Activated naive CD4-positive, alpha-beta T cell treated with anti-CD3 and anti-CD28 coated beads, Interleukin-2, amount 50 U/mL, for 16 hours (primary cell): ENCODE measurements at places on chromosomes 1 and 21.
A peak's percentile ranks its signal among the peaks of the same experiment; 100 is the strongest.

DNA sequence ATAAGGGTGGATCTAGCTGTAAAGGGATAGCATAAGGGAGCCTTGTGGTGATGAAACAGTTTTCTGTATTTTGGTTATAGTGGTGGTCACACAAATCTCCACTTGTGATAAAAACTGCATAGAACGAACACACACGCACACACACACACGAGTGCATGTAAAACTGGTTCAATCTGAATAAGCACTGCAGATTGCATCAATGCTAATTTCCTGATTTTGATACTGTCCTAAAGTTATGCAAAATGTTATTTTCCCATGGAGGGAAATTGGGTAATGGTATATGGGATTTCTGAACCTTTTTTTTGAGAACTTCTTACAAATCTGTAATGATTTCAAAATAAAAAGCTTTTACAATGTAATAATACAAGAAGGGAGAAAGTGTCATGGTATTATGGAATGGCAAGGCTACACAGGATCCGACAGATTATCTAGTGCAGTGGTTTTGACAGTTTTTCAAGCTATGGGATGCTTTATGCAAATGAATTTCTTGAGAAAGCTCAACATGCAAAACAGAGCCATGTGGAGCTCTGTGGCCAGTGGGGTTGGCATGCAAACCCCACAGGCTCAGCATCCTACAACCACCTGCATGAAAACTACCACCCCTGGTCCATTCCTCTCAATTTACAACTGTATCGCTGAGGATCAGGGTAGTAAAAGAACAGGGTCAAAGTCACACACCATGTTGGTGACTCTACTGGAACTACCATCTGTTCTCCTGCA is 18.8 kb downstream of the SLC41A1 start:
- no peak for DNase-seq

DNA sequence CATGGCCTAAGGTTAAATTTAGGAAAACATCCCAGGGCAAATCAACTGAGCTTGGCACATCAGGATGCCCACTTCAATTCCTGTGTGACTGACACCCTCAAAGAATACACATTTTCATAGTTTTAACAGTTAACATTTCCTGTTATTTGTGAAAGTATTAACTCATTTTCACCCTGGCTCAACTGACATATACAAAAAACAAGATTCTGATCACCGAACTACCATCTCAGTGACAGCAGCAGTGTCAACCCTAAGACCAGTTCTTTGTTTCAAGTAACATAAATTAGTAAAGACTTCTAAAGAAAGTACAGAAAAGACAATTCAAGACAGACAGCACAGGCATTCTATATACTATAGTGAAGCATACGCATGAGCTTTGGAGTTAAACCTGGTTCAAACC is 69.0 kb upstream of the SDC3 start:
- no peak for DNase-seq

- no peak for DNase-seq
These were observed 537.6 kb downstream of the MATN1 start for GRCh38 chr1:30185809-30186208.

DNA sequence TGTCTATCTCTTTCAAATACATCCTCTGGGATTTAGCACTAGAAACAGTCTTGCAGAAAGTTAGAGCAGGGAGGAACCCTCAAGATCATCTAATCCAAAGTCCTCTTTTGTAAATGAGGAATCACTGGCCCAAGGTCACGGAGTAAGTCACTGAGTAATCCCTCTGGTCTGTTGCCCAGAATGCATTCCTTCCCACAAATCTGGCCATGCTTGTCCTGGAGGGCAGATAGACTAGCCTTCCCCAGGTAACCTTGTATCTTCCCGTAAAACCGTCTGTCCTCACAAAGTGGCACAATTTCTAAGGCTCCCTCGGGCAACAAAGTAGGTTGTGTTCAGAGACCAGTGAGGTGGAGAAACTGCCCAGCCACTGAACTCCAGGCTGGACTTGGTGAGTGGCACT is 46.2 kb downstream of the DDR2 start:
- no peak for DNase-seq

DNA sequence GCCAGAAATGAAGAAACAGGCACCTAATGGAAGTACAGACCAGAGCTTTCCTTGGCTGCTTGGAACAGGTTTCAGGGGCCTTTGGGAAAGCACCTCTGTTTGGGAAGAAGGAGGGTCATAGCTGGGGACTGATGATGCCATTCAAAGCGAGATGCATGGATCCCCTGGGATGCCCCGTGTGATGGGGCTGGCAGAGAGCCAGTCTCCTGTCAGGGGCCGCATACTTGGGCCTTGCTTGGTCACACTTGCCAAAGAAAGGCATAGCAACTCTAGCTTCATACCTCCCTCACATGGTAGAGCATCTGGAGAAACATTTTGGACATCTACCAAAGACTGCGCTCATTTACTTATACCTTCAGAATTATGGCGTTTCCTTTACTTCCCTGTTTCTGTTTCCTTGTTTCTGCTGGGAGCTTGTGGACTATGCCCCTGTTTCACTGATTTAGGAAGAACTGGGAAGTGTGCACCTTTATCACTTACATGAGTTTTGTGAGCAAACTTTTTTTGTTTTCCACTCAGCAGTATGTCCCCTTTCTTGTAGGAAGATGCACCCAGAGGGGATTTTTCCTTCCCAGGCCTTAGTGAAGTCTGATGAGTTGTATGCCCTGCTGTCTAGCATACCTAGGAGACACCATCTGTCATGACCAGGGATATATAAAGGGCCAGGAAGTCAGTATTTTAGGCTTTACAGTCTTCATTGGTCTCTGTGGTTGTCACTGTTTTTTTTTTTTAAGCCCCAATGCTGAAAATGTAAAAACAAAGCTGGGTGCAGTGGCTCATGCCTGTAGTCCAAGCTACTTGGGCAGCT is 19.8 kb upstream of the ST3GAL3 start:
- DNase-seq: no peak

GRCh38 chr1:152656459-152656858 is 6.7 kb upstream of the LCE2D start:
- no peak for DNase-seq

- DNase-seq: peak; percentile 34
These were observed 23.6 kb upstream of the DNM3 start for GRCh38 chr1:171817511-171818265.

GRCh38 chr1:185551008-185551407 is 183.2 kb upstream of the HMCN1 start:
- no peak for DNase-seq

- no peak for DNase-seq
These were observed 10.8 kb upstream of the SMYD2 start for GRCh38 chr1:214270097-214270650.

GRCh38 chr1:92201973-92202372 is 15.7 kb upstream of the C1orf146 start:
- DNase-seq: no peak

GRCh38 chr1:191590578-191590977 is 567.7 kb upstream of the RGS18 start:
- DNase-seq: no peak

DNA sequence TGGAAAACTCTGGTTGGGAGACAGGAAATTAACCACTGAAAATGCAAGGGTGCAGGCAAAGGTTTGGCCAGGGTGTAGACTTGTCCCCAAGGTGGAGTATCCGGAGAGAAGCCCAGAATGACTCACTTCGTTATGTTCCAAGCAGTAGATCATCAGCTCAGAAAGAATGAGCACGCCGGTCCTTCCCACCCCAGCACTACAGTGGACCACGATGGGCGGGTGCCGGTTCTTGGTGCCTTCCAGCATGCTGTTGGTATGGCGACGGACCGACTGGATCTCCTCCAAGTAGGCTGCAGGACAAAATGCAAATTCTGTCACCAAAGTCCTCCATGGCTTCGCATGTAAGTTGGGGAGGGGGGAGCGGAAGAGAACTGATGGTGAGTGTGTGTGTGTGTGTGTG is 83.4 kb downstream of the SMYD2 start:
- DNase-seq: no peak

DNA sequence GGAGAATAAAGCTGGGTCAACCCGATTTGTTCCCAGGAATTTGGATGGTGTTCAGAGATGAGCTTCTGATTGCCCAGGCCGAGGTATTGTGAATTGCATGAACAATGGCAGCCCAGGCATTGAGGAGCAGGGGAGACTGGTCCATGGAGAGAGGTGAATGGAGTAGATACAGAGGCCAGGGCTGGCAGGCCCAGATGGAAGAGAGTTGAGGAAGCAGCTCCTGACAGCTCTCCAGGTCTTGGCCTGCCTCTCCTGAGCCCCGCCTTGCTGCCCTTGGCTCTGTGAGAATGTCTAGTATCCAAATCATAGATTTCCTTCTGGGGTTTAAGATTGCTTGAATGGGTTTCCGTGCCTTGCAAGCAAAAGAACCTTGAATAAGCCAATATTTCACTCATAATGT is 11.5 kb downstream of the ABCA4 start:
- DNase-seq: no peak

- DNase-seq: no peak
These were observed 9.9 kb upstream of the BACE2 start for GRCh38 chr21:41158026-41158425.

DNA sequence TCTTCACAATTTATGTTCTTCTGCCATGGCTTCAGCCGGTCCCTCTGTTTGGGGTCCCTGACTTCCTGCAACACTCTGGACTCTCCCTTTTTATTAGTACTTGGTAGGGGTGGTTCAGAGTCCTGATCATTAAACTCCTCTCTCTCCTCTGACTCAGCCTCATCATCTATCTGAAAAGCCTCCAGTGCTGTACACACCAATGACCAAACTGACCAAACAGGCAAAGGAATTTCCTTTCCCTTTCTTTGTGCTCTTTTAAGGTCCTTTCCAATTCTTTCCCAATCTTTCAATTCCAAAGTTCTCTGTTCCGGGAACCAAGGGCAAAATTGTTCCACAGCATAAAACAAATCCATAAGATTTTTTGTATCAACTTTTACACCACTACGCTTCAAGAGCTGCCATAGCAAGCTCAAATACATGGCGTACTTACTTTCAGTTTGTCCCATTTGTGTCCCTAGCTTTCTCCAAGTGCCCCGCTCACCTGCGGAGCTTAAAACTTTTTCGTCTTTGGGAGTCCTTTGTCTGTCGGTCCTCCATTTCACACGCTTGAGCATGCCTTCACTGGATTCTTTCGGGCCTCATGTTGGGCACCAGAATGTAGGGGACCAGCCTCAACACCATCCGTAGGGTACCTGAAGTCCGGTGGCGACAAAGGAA is 9.6 kb downstream of the DAP3 start:
- no peak for DNase-seq

DNA sequence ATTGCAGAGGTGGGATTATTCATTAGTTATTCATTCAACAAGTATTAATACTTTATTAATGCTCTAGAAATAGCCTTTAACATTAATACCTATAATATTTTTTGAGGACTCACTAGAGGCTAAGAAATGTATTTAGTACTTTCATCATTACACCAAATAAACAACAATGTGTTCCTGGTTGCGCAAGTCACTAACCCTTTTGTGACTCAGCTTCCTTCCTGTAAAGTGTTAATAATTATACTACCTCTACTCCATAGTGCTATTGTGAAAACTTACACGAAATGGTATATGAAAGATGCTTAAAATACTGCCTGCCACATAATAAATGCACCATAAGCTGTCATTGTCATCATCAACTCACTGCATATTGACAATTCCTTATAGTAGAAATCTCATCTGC is 431.0 kb downstream of the DPYD start:
- DNase-seq: no peak

DNA sequence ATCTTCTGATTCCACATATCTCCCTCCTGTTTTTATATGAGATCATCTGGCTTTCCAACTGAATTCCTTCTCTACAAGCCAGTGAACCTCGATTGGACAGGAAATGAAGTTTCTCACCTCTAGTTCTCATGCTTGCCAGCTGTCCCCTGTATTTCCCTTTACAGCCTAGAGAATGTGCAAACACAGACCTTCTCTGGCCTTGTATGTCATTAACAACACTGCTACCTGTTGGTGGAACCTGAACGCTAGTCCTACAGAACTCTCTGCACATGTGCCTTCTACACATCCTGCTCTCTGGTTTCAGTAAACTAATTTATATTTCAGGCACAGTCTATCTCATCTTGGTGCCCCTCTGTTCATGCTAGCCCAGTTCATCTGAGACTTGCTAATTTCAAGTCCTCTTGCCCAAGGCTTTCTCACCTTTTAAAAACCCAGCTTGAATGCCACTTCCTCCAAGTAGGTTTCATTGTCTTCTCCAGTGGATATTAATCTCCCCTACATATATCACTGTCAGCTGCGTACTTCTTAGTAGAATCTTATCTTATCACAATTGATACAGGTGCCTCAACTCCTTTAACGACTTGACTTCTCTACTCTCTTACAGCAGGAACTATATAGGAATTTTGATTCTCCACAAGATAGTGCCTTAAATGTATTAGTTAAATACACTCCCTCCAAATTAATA is 549.9 kb downstream of the PLPP3 start:
- no peak for DNase-seq

DNA sequence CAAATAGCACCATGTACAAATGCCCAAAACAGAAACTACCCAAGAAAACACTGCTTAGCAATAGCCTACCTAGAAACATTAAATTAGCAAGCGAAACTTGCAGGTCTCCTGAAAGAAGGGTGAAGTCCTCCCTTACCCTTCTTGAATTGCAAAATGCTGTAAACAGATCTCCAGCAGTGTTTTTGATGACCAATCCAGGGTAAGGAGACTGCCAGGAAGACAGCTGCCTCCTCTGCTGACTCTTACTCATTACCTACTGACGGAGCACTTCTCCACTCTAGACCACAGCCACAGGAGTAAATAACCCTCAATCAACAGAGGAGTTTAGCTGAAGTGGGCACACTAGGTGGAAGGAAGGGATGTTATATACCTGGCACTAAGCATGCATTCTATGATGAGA is 32.2 kb upstream of the GADD45A start:
- DNase-seq: no peak

DNA sequence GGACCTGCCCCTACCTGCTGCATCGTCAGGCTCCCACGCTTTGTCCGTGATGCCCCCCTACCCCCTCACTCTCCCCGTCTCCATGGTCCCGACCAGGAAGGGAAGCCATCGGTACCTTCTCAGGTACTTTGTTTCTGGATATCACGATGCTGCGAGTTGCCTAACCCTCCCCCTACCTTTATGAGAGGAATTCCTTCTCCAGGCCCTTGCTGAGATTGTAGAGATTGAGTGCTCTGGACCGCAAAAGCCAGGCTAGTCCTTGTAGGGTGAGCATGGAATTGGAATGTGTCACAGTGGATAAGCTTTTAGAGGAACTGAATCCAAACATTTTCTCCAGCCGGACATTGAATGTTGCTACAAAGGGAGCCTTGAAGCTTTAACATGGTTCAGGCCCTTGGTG is 8.9 kb downstream of the SPATA46 start:
- DNase-seq: no peak

DNA sequence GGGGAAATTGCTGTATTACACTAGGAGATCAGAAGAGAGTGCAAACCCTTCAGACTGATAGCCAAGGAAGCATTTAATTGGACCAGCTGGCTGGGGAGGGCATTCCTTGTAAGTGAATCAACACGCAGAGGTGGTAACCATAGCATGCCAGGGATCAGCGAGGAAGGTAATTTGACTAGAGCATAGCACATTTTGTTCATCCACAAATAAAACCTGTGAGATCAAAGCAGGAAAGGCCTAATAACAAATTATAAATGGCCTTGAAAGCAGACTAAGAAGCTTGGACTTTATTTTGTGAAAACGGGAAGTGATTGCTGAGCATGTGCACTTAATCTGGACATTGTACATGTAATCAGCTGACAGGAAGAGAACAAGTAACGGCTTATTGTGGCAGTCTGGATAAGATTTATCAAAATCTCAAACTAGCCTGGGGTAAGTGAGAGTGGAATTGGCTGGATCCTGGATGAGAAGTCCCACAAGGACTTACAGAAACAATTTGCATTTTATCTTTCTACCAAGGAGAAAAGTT is 11.7 kb upstream of the CD55 start:
- no peak for DNase-seq
